ENCODE measurements at places on chromosomes 5 and 9.
A peak's percentile ranks its signal among the peaks of the same experiment; 100 is the strongest.

DNA sequence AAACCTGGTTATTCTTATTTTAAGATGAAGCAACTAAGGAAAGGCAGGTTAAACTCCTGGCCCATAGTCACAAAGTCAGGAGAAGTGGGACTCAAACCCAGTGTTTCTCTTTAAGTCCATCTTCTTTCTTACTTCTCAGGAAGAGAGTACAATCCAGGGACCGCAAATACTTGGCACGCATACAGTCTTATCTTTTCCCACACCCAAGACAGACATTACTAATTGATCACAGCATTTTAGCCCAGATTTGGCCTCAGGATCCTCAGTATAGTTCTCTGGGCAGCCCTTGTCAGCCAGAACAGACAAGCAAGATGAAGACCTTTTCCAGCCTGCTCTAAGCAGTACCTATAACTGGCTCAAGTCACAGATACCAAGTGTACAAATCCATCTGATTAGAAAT is 125.5 kb upstream of the RAI14 start:
- DNase-seq: no peak

GRCh38 chr9:90925581-90926257 is 124.1 kb downstream of the SYK start:
- DNase-seq: no peak

DNA sequence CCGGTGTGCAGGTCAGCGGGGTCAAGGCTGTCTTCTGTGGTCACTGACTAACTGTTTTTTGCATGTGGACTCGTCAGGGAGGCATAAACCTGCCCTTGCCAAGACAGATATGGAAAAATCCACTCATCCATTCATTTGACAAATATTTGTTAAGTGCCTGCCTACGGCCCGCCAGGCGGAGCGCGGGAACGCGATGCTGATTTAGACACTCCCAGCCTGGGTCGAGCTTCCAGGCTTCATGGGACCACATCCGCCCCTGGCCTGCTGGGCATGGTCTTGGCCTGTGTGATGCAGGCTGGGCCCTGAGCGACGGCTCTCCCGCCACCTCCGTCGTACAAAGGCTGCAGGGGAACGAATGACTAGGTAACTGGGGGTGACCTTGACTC is 18.1 kb downstream of the MYMK start:
- peak; percentile 57 for DNase-seq

GRCh38 chr9:96616817-96617438 is 2.7 kb downstream of the CDC14B start:
- no peak for DNase-seq

DNA sequence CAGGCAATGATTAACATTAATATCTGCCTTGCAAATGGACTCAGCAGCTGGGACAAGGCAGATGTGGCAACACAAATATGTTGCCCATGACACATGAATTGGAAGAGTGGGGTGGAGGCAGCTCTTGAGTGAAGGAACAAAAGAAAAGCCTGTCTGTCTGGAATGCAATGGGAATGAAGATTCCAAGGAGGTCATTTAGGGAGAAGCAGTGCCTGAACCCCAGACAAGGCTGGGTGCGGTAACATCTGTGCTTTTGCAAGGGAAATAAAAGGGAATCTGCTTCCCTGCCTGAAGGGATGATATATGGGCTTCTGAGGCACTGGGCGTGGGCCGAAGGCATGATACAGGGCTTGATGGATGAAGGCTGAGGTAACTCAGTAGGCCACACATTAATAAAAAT is 94.1 kb upstream of the TRIM32 start:
- no peak for DNase-seq

GRCh38 chr5:148807851-148808250 is 18.6 kb upstream of the ADRB2 start:
- no peak for DNase-seq

DNA sequence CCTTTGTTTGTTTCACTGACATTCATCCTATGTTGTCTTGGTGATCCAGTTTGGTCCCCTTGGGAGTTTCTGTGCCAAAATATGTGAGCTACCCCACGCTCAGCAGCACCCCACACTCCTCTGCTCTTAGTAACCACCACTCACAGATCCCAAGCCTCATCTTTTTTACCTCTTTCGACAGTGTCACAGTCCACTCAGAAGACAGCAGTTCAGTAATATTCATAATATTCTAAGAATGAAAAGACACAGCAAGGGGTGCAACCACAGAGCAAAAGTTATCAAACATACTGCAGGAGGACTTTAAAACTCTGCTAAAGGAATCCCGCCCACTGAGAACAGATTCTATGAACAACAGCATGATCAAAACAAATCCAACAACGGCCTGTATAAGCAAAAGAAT is 28.2 kb downstream of the RNF130 start:
- DNase-seq: no peak

GRCh38 chr9:134742822-134743535 is 101.4 kb downstream of the COL5A1 start:
- no peak for DNase-seq

GRCh38 chr5:90476391-90476790 is 1.7 kb downstream of the POLR3G start:
- no peak for DNase-seq

Data from SHP77 treated with DMSO at 0.1 percent for 48 hours (cell line).